Stimulated activated CD4-positive, alpha-beta T cell treated with anti-CD3 and anti-CD28 coated beads, Interleukin-4, amount 100 ng/mL, for 4 hours (primary cell): ENCODE measurements at places on chromosomes 3 and 15.

DNA sequence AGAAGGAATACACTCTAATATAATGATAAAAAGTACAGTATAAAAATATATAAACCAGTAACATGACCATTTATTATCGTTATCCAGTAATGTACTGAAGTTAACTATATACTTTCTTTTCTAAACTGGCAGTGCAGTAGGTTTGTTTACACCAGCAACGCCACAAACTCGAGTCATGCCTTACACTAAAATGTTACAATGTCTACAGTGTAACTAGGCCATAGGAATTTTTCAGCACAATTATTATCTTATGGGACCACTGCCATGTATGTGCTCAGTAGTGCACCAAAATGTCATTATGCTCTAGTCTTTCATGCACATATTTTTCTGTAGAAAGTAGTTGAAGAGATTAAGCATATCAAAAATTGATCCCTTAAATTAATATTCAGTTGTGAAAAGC lies 609.8 kb upstream of the BCHE start:
- no peak for DNase-seq

DNA sequence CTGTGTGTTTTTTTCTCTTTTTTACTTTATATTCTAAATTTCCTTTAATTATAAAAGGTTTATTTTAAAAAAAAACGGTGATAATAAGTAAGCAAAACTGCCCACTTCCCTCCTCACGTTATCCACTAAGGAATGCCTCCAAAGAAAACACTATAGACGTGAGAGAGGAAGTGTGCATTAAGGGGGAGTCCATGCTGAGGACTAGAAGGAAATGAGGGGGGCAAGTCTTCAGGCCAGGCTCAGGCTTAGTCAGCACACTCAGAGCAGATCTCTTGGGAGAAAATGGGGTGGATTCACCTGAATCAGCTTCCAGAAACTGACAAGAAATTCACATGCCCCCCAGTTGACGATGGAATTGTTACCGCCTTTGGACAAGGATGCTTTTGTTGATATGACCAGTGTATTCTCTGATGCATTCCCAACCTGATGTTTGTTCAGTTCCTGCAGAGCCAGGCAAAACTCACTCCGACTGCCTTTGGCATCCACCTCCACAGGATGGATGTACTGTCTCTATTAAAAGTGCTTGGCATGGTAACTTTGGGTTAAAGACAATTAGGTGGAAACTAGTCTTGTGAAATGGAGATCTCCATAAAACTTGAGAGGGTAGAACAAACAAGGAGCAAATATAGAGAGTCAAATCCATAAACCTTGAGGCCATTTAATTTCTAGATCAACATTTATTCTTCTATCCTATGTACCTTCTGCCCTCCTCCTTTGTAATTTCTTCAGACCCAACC lies 167.8 kb downstream of the MYRIP start:
- DNase-seq = no peak

DNA sequence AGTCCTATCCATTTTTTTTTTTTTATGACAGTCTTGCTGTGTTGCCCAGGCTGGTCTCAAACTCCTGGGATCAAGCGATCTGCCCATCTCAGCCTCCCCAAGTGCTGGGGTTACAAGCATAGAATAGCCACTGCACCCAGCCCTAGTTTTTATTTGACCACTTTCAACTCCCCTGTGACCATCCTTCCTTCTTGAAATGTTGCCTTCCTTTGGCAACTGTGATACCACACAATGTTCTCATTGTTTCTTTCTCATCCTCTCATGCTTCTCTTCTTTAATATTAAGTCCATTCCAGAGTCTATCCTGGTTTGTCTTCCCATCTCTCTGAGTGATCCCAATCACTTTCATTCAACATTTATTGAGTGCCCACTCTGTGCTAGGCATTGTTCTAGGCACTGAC lies 7.9 kb upstream of the GPD1L start:
- DNase-seq = no peak

- DNase-seq = no peak
Measured at GRCh38 chr3:131568460-131568859, 65.7 kb upstream of the MRPL3 start.

DNA sequence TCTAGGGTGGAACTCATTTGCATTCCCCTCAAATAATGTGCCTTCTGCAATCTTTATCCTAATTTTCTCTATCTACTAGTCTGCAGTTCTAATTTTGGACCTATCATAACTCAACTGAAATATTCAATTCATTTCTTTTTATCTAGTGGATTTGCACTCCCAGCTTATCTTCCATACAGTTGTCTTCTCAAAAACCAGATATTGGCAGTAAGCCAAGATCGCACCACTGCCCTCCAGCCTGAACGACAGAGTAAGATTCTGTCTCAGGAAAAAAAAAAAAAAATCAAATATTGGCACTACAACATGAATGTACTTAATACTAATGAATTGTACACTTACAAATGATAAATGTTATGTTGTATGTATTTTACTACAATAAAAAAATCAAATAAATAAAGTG lies 18.0 kb upstream of the CHMP2B start:
- no peak for DNase-seq

GRCh38 chr3:31892916-31893573 lies 88.0 kb downstream of the OSBPL10 start:
- DNase-seq = no peak

GRCh38 chr3:119841808-119842471 lies 60.0 kb downstream of the NR1I2 start:
- no peak for DNase-seq

- no peak for DNase-seq
Measured at GRCh38 chr3:9806137-9806536, 3.9 kb upstream of the TTLL3 start.

DNA sequence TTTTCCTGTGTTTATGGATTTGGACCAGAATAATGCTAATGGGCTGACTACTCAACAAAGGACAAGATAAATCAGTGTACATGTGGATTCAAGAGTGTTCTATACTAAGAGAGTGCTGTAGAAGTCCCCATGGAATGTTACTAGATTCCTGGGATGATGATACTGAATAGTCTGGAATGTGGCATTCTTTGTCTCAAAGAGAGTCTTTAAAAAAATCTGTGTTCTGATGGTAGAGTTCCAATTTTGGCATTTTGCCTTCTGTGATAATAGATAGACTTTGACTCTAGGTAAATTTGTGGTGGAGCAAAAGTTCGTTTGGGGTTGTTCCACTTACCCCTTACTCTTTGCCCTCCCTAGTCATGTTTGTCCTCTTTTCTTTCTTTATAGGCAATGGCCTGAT lies 43.7 kb downstream of the NMD3 start:
- DNase-seq = no peak

DNA sequence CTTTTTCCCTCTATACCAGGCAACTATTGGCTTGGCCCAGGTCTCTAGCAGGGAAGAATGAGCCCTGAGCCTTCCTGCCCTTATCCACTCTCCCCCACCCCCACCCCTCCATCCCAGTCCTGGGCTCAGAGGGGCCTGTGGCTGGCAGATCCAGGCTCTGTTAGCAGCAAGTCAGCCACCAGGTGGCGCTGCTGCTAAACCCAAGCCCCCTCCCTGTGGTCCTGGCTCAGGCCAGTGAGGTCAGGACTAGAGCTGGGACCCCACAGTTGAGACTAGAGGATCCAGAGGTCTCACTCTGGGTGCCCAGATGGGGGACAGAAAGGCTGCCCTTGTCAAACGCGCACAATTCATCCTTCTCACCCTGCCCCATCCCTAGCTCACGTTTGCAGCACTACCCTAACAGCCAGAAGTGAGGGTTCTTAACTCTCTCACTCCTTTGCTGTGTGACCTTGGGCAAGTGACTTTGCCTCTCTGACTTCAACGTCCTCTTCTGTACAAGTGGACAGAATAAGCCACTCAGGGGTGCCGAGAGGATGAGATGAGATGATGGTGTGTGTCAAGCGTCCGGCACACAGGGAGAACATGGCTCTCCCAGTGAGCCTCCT lies 46.8 kb upstream of the SLC6A1 start:
- DNase-seq = peak; percentile 6

DNA sequence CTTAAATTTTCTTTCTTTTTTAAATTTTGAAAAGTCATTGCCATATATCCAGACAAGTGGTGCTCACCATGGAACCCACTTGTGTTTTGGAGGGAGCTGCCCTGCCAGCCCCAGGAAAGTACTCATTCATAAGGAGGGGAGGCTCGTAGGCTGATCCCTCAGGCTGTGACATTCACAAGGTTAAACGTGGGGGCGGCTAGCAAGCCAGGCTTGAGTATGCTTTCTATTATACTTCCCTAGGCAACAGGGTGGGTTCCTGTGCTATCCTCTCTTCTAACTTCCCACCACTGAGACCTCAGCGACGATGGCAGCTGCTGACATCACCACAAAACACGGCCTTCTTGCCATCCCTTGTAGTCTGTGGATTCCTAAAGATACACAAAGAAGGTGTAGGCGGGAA lies 160.5 kb upstream of the C2CD4B start:
- no peak for DNase-seq

- no peak for DNase-seq
Measured at GRCh38 chr15:73318463-73319351, 50.1 kb downstream of the HCN4 start.

GRCh38 chr3:111215481-111215880 lies 143.9 kb downstream of the NECTIN3 start:
- DNase-seq = no peak

- DNase-seq = no peak
Measured at GRCh38 chr3:9347887-9348286, 15.0 kb upstream of the THUMPD3 start.

- no peak for DNase-seq
Measured at GRCh38 chr15:25244731-25245585, 193.9 kb downstream of the UBE3A start.

DNA sequence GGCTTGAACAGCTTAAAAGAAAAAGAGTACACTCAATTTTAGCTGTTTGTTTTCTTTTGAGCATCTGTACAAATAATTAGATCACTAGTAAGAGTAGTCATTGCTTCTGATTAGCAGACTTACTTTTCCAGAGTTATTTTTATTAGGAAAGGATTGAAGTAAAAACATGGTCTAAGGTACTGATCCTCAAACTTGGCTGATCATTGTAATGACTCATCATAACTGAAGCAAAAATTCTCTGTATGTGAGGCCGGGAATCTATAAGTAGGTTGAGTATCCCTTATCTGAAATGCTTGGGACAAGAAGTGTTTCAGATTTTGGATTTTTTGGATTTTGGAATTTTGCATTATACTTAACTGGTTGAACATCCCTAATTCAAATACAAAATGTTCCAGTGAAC lies 12.4 kb downstream of the NMD3 start:
- DNase-seq = no peak

DNA sequence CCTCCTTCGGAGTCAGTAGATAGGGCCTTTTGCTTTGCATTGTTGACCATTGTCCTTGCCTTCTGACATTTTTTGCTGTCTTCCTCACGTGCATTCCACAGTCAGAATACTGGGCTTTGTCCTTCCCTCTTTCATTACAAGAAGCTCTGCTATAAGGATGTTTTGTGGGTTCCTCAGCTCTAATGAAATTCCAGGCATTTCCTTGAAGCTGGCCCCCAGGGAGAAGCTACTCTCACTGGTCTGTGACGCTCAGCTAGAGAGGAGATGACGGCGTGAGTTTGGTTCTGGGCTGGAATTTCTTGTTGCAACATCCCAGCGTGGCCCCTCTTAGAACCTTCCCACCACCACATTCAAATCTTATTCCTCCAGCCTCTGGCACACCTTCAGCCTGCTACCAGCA lies 210.2 kb downstream of the TJP1 start:
- DNase-seq = no peak

DNA sequence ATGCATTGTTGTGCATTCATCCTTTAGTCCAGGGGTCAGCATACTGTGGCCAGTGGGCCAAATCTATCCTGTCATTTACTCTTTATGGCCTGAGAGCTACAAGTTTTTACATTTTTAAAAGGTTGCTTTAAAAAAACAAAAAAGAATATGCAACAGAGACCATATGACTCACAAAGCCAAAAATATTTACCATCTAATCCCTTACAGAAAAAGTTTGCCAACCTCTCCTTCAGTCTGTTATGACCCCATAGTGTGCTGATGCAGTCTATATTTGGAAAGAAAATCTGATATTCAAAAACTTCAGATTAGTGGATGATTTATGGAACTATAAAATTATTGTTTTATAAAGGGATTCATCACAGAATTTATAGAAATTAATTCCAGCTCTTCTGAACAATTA lies 237.5 kb upstream of the IL12A start:
- DNase-seq = no peak

DNA sequence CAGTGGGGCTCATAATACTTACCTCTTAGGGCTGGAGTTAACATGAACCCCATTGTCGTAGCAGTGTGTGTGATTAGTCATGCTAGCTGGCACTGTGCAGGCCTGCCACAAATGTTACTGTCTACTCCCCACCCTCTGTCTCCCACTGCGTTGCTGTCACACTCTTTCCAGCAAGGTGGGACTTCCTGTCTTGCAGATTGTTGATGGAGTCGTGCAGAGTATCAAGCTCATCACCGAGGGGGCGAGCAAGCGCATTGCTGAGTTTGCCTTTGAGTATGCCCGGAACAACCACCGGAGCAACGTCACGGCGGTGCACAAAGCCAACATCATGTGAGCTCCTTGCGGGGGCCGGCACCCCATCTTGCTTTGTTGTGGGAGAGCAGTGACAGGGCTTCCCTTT lies 12.9 kb downstream of the IDH3A start:
- no peak for DNase-seq

DNA sequence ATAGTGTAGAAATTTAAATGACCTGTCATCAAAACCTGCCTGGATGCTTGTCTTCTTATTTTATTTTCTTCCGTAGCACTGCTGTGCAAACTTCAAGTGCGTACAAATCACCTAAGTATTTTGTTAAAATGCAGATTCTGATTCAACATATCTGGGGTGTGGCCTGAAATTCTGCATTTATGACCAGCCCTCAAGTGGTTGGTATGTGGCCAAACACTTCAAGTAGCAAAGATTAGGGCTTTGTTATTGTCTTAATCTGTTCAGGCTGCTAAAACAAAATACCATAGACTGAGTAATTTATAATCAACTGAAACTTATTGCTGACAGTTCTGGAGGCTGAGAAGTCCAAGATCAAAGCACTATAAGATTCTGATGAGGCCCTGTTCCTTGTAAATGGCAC lies 97.6 kb upstream of the LRRC3B start:
- no peak for DNase-seq

- DNase-seq = no peak
Measured at GRCh38 chr3:184255291-184256039, 5.9 kb downstream of the CAMK2N2 start.

DNA sequence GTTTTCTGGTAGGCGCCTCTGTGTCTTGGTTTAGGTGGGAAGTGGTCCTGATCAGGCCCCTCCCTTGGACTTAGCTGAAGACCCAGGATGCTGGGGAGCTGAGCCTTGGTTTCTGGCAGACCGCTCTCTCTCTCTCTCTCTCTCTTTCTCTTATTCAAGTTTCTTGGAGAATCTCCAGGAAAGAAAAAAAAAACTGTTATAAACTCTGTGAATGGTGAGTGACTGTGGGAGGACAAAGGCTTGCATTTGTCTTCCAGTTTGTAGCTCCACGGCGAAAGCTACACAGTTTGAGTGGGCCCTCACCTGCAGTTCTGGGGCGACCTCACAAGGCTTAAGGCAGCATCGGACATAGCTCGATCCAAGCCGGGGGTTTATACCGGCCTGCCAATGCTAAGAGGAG lies 7.5 kb downstream of the DET1 start:
- DNase-seq = no peak

DNA sequence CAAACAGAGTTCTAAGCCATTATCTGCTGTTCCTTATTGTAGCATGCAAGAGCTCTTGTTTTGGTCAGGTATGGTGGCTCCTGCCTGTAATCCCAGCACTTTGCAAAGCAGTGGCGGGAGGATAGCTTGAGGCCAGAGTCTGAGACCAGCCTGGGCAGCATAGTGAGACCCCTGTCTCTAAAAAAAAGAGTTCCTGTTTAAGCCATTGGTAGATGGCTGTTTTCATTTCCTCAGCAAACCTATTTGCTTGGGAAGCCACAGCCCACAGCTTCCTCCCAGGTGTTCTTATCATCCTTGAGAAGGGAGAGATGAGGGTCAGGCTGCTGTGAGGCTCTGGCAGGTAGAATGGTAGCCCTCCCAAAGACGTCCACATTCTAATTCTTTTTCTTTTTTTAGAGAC lies 24.4 kb upstream of the FAM81A start:
- DNase-seq = no peak
